ENCODE measurements at places on chromosomes 2 and 18. TPM values are rescaled to one million over a fixed set of nuclear protein-coding genes. Genes with fewer than 3 reads are reported as not detected.

The FEZ2 gene
- 51.1 TPM for total RNA-seq

The ZSCAN30 gene
- total RNA-seq: 12.1 TPM

The LOXHD1 gene
- not detected for total RNA-seq

The CDH2 gene
- 42.3 TPM for total RNA-seq

The CD28 gene
- total RNA-seq: 0.21 TPM

The LYG2 gene
- total RNA-seq: not detected

The FEV gene
- total RNA-seq: not detected

The PROM2 gene
- total RNA-seq: 1.4 TPM

The UGT1A10 gene
- total RNA-seq: not detected

The UNC50 gene
- total RNA-seq: 43.6 TPM

- no peak for DNase-seq
- peaks cover 3% of the 10 kb centered on the region for H3K4me1 ChIP-seq
- no peak overlapping the region for H3K27ac ChIP-seq
- no peaks in the 10 kb centered on the region for H3K27me3 ChIP-seq
- no peak overlapping the region for H3K4me3 ChIP-seq
These were observed 36.4 kb downstream of the CABLES1 start for GRCh38 chr18:23171581-23172156.

GRCh38 chr18:2515908-2516625, 55.2 kb downstream of the METTL4 start:
- H3K36me3 ChIP-seq: no peaks in the 10 kb centered on the region
- no peaks in the 10 kb centered on the region for H3K4me1 ChIP-seq
- no peaks in the 10 kb centered on the region for H3K27me3 ChIP-seq
- no peak overlapping the region for H3K27ac ChIP-seq

- H3K4me3 ChIP-seq: peak overlapping the region; percentile 44
- no peaks in the 10 kb centered on the region for H3K27me3 ChIP-seq
- H3K4me1 ChIP-seq: peaks cover 19% of the 10 kb centered on the region
- no peak for DNase-seq
These were observed 14.1 kb downstream of the KLF11 start for GRCh38 chr2:10057231-10058107.

DNA sequence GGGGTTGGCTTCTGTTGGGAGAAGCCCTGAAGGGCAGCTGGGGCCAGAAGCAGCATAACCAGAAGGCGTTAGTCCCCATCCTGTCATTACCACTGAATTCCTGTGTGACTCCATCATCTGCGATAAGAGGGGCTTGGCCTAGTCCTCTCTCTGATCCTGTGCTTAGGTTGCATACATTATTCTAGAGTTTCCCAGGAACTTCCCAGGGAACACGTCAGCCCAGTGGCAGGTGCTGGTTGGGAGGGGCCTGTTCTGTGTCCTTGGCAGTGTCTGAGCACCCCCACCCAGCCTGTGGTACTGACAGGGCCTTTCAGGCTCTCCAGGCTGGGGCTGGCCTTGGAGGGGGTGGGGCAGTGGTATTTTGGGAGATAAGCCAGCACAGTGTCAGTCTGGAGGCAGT, 4.5 kb upstream of the TOGARAM2 start:
- H3K27me3 ChIP-seq: no peaks in the 10 kb centered on the region
- no peak for DNase-seq
- no peak overlapping the region for H3K27ac ChIP-seq
- peaks cover 8% of the 10 kb centered on the region for H3K4me1 ChIP-seq
- H3K36me3 ChIP-seq: no peaks in the 10 kb centered on the region
- no peak overlapping the region for H3K4me3 ChIP-seq

GRCh38 chr18:57543560-57543959, 42.9 kb downstream of the FECH start:
- H3K4me3 ChIP-seq: no peak overlapping the region
- H3K36me3 ChIP-seq: no peaks in the 10 kb centered on the region
- DNase-seq: no peak
- H3K4me1 ChIP-seq: no peaks in the 10 kb centered on the region

DNA sequence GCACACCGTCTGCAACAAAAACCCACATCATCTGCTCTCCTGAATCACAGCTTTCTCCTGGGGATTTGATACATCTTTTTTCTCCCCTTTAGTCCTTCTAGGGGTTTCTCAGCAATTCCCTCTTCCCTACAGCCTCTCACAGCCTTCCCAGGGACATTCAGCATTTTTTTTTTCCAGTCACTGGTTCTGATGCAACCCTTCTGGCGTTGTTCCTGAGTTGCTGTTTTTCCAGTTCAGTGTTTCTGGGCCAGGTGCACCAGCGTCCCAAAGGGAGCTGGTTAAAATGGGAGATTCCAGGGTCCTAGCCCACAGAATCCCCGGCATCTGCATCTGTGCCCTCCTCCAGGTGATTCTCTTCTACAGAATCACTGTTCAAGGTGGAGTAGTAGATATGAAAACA, 36.1 kb downstream of the ADCY3 start:
- no peaks in the 10 kb centered on the region for H3K27me3 ChIP-seq
- no peak overlapping the region for H3K4me3 ChIP-seq
- no peaks in the 10 kb centered on the region for H3K4me1 ChIP-seq
- no peaks in the 10 kb centered on the region for H3K36me3 ChIP-seq

DNA sequence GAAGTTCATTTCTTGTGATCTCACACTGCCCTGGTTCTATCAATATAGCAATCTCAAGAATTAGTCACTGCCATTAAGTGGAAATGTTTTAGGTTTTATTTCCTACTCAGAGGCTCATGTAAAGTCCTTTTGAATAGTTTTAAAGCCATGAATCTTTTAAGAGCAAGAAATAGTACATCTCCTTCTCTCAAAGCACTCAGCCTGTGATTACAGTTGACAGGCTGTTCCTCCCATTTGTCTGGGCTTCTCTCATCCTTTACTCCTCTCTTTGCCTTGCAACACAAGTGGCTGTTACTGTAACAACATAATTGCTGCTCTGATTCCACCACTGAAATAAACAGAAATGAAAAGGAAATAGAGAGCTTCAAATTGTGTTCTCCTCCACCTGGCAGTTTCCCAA, 18.4 kb downstream of the GRP start:
- no peaks in the 10 kb centered on the region for H3K27me3 ChIP-seq
- H3K36me3 ChIP-seq: no peaks in the 10 kb centered on the region
- H3K4me3 ChIP-seq: no peak overlapping the region
- no peak overlapping the region for H3K27ac ChIP-seq

GRCh38 chr2:122340246-122340645, 584.8 kb downstream of the TSN start:
- DNase-seq: no peak
- no peaks in the 10 kb centered on the region for H3K36me3 ChIP-seq
- H3K27me3 ChIP-seq: no peaks in the 10 kb centered on the region
- H3K4me1 ChIP-seq: no peaks in the 10 kb centered on the region

DNA sequence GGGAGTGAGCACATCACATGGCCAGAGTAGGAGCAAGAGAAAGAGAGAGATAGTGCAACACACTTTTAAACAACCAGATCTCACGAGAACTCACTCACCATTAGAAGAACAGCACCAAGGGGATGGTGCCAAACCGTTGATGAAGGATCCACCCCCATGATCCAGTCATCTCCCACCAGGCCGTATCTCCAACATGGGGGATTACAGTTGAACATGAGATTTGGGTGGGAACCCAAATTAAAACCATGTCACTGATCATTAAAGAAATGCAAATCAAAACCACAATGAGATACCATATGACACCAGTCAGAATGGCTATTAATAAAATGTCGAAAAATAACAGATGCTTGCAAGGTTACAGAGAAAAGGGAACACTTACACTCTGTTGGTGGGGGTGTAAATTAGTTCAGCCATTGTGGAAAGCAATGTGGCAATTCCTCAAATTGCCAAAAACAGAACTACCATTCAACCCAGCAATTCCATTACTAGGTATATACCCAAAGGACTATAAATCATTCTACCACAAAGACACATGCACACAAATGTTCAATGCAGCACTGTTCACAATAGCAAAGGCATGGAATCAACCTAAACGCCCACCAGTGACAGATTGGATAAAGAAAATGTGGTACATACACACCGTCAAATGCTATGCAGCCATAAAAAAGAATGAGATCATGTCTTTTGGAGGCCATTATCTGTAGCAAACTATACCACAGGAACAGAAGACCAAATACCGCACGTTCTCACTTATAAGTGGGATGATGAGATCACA, 137.1 kb downstream of the COL6A3 start:
- no peaks in the 10 kb centered on the region for H3K27me3 ChIP-seq
- DNase-seq: no peak
- H3K27ac ChIP-seq: no peak overlapping the region
- no peaks in the 10 kb centered on the region for H3K36me3 ChIP-seq

- no peaks in the 10 kb centered on the region for H3K27me3 ChIP-seq
- H3K36me3 ChIP-seq: no peaks in the 10 kb centered on the region
- no peaks in the 10 kb centered on the region for H3K4me1 ChIP-seq
- no peak overlapping the region for H3K27ac ChIP-seq
- DNase-seq: no peak
These were observed 93.7 kb upstream of the MCFD2 start for GRCh38 chr2:47009253-47009767.

DNA sequence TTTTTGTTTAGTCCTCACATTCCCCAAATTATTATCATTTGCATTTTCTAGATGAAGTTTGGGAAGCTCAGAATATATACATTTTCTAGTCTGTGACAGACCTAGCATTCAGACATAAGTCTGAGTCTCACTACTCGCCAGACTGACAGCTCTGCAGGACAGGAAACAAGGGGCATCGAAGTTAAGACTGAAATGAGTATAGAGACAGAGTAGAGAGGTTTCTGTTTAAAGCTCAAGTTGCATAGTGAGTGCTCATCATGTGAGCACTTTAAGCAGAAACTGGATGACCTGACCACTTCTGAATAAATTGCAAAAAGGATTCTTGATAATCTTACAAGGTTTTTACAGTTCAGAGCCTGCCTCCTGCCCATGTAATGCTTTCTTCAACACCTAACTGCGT, 1.1 kb downstream of the HADHB start:
- peak overlapping the region; percentile 81 for H3K27ac ChIP-seq
- DNase-seq: no peak
- H3K4me1 ChIP-seq: peaks cover 20% of the 10 kb centered on the region

DNA sequence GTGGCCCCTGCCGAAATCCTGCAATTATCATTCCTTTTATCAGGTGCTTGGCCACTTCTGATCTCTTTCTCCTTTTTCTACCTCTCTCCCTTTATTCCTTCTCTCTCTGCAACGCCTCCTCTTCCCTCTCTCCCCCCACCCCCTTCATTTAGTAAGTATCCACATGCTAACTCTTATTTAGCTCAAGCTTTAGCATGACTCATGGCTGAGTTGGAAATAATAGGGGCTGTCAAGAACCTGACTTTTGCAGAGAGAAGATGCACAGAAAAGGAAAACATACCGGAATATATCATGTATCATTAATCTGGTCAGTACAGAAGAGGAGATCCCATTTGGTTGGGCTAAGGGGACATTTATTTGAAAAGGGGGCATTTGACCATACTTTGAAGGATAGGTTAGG, 33.1 kb downstream of the FAM171B start:
- DNase-seq: no peak
- H3K4me1 ChIP-seq: no peaks in the 10 kb centered on the region
- no peak overlapping the region for H3K4me3 ChIP-seq
- no peaks in the 10 kb centered on the region for H3K36me3 ChIP-seq
- no peak overlapping the region for H3K27ac ChIP-seq

DNA sequence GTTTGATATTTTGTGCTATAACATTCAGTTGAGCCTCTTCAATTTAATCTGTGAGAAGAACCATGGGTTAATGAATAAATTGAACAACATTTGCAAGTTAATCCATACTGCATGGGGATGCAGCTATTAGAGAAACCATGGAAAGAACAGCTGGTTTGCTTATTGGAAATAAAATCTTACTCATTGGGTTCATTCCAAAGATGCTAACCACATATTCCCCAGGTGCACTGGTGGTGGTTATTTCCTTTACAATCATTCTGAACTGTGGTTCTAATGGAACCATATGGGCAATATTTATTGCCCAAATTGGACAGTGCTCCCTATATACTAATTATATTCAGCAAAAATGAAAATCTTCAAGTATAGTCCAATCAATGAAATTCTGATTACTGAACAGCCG, 1200.4 kb upstream of the CDH2 start:
- H3K4me3 ChIP-seq: no peak overlapping the region
- no peak overlapping the region for H3K27ac ChIP-seq
- no peaks in the 10 kb centered on the region for H3K27me3 ChIP-seq
- no peak for DNase-seq
- H3K36me3 ChIP-seq: no peaks in the 10 kb centered on the region

GRCh38 chr2:230068016-230068650, 591 bp downstream of the SLC16A14 start:
- DNase-seq: no peak
- peak overlapping the region; percentile 70 for H3K4me3 ChIP-seq
- no peaks in the 10 kb centered on the region for H3K4me1 ChIP-seq
- H3K27ac ChIP-seq: peak overlapping the region; percentile 39
- H3K36me3 ChIP-seq: no peaks in the 10 kb centered on the region
- H3K27me3 ChIP-seq: no peaks in the 10 kb centered on the region

GRCh38 chr2:84817239-84817655, 63.6 kb downstream of the TRABD2A start:
- H3K27me3 ChIP-seq: no peaks in the 10 kb centered on the region

- no peaks in the 10 kb centered on the region for H3K27me3 ChIP-seq
- no peaks in the 10 kb centered on the region for H3K36me3 ChIP-seq
- no peak overlapping the region for H3K27ac ChIP-seq
- no peak for DNase-seq
- H3K4me1 ChIP-seq: no peaks in the 10 kb centered on the region
- no peak overlapping the region for H3K4me3 ChIP-seq
These were observed 355.8 kb downstream of the ARL6IP6 start for GRCh38 chr2:153074207-153074606.

DNA sequence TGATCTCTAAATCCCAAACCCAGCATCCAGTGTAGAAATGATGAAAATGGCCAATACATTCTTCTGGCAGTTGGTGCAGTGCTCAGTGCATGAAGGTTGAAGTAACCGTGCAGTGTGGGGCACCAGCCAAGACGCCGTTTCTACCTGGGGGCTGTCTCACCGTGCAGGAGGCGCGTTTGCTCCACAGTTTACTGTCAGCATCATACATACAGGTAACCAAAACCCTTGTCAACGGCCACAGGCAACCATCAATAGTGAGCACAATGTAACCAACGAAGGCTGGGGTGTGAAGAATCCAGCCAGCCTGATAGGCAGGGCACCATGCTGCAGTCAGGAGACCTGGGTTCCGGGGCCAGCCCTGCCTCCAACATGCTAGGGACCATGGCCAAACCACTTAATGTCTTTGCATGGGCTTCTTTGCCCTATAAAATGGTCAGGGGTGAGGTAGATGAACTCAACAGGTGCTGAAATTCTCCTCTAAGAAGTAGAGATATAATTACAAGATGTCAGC, 127.5 kb upstream of the ID2 start:
- no peak overlapping the region for H3K4me3 ChIP-seq
- no peaks in the 10 kb centered on the region for H3K27me3 ChIP-seq
- H3K36me3 ChIP-seq: no peaks in the 10 kb centered on the region
- no peak for DNase-seq

GRCh38 chr2:67891642-67892041, 171.2 kb downstream of the C1D start:
- no peaks in the 10 kb centered on the region for H3K27me3 ChIP-seq
- no peak overlapping the region for H3K27ac ChIP-seq
- DNase-seq: no peak
- H3K36me3 ChIP-seq: no peaks in the 10 kb centered on the region
- H3K4me3 ChIP-seq: no peak overlapping the region

- no peaks in the 10 kb centered on the region for H3K27me3 ChIP-seq
- DNase-seq: no peak
- no peaks in the 10 kb centered on the region for H3K4me1 ChIP-seq
- H3K27ac ChIP-seq: no peak overlapping the region
- H3K36me3 ChIP-seq: no peaks in the 10 kb centered on the region
These were observed 14.9 kb downstream of the L3MBTL4 start for GRCh38 chr18:6399776-6400175.
